ENCODE measurements at places on chromosomes 2 and 18. TPM values are rescaled to one million over a fixed set of nuclear protein-coding genes. Genes with fewer than 3 reads are reported as not detected.

SLC9A4 gene
- 10.7 TPM for polyA plus RNA-seq

USP40 gene
- 29.3 TPM for polyA plus RNA-seq

SP140L gene
- 8.4 TPM for polyA plus RNA-seq

SERPINB3 gene
- not detected for polyA plus RNA-seq

THSD7B gene
- polyA plus RNA-seq, result 1.2 TPM

NEURL3 gene
- 4.7 TPM for polyA plus RNA-seq

ZBTB7C gene
- 17.7 TPM for polyA plus RNA-seq

- DNase-seq, result peak; percentile 41
Observed at GRCh38 chr2:39435741-39436591, 1.1 kb downstream of the MAP4K3 start.

GRCh38 chr2:220377482-220378155 is 750.2 kb downstream of the SLC4A3 start:
- no peak for DNase-seq

DNA sequence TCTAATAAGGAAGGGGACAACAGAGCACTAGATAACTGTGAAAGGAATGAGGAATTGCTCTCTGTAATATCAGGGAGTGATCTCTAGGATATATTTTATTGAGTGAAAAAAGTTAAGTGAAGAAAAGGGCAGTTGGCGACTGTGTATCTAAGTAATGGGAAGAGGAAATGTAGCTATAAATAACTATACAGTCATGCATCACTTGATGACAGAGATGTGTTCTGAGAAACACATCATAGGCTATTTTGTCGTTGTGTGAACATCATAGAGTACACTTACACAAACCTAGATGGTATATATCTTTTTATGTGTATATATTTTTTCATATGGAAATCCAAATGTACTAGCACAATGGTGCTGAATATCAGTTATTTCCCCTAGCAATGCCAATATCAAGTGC is 329.3 kb downstream of the TXNL1 start:
- DNase-seq, result no peak

GRCh38 chr2:228613133-228613850 is 431.8 kb upstream of the SPHKAP start:
- DNase-seq, result no peak

GRCh38 chr2:204431529-204431928 is 113.7 kb upstream of the PARD3B start:
- no peak for DNase-seq

DNA sequence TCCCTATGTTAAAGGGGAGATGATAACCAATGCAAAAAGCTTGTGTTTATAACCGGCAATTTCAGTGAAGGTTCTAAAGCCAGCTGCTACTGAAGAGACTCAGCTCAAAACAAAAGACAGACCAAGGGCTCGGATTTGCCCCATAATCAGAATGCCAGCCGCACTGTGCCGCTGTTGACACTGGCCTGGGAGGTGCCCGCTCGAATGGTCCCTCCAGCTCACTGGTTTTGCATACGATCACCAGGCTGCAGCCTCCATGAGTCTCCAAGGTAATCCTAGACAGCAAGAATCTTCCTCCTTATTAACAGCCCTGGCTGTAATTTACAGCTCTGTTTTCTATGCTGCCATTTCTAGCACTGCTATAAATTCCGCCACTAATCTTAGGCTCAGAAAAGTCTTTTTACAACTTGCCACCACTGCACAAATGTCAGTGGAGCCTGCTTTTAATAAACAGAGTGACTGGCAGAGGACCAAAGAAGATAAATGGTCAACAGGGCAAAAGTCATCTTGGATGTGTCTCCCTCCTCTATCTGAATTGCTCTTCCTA is 155.7 kb upstream of the SH3BP4 start:
- peak; percentile 22 for DNase-seq

DNA sequence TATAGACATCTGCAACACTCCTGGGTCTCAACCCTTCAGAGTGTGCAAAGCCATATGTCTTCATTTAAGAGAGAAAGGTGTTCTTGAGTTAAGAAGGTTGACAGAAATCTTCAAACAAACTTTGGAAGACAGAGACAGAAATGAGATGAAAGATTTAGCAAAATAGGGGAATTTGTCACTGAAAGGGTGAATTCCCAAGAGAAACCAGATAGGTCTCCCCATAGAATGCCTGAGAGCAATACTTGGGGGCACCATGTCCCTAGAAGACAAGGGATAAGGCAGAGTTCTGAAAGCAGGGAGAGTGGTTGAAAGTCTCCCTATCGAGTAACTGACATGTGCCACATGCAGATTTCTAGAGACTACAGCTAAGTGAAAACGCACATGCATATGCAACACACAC is 50.0 kb downstream of the AP1S3 start:
- no peak for DNase-seq

Data from left renal pelvis (tissue), 4 donors.